ENCODE measurements at places on chromosomes 3 and 15. TPM values are rescaled to one million over a fixed set of nuclear protein-coding genes. Genes with fewer than 3 reads are reported as not detected.
A peak's percentile ranks its signal among the peaks of the same experiment; 100 is the strongest.

GRCh38 chr15:69610277-69610676, 157.7 kb downstream of the RPLP1 start:
- DNase-seq = no peak

DNA sequence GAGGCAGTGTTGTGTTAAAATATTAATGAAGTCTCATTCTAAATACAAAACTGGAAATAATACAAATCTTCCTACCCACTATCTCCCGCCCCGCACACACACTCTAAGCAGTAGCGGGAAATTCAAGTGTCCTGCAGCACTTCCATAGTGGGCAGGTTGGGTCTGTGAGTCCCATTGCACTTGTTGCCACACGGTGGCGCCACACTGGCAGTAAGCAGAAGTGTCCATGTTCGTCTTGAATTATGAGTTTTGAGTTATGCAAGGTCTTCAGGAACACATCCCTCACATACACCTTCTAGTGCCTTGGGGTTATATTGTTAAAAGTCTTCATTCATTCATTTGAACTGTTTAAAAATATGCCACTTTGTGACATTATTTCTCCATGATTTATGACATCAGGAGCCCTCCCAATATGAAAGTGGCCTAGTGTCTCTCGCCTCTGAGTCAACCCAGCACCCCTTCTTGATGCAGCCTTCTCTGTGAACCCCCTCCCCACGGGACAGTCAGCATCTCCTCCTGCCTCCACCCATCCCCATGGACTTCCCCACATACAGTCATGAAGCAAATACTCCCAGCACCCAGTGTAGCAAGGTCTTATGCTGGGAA, 17.6 kb upstream of the CCDC174 start:
- peak; percentile 76 for DNase-seq

- DNase-seq = no peak
Observed at GRCh38 chr15:89958107-89958805, 42.9 kb upstream of the ZNF710 start.

- no peak for DNase-seq
Observed at GRCh38 chr3:134666466-134666865, 15.6 kb upstream of the KY start.

DNA sequence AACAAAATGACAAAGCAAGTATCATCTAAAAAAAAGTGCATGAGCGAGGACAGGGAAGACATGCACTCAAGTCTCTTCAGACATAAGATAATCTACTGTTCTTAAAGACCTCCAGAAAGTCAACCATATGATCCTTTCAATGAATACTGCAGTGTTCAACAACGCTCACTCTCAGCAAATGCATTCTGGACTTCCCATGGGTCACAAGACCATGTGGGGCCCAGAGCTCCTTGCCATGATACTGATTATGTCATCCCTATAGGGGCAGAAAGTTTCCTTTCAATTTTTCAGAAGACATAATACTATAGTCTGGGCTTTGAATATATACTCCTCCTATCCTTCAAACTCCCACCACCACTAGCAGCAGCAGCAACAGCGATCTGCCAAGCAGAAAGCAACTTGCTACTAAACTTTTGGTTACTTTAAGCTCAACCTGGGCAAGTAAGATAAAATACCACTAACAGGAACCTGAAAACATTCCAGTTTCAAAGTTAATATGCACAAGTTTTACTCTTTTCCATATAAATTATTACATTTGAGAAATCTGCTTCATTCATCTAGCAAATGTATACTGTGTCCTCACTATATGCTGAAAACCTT, 143.5 kb downstream of the ADAM10 start:
- no peak for DNase-seq

- DNase-seq = no peak
Observed at GRCh38 chr3:114128231-114128630, 50.6 kb downstream of the DRD3 start.

DNA sequence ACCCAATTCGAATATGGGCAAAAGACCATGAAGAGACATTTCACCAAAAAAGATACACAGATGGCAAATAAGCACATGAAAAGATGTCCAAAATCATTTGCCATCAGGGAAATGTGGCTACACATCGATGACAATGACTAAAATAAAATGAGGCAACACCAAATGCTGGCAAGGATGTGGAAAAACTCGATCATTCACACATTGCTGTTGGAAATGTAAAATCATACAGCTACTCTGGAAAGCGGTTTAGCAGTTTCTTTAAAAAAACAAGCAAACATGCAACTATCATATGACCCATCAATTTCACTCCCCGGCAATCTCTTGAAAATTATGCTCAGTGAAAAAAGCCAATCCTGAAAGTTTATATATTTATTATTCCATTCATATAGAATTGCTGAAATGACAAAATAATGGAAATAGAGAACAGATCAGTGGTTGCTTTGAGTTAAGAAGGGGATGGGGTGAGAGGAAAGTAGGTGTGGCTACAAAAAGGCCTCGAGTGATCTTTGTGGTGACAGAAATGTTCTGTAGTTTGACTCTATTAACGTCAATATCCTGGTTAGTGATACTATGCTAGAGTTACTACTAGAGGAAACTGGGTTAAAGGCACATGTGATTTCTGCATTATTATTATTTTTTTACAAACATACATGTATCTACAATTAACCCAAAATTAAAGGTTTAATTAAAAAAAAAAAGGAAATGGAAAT, 45.0 kb downstream of the DLG1 start:
- DNase-seq = no peak

GRCh38 chr3:57164217-57164656, 916 bp downstream of the IL17RD start:
- DNase-seq = no peak

DNA sequence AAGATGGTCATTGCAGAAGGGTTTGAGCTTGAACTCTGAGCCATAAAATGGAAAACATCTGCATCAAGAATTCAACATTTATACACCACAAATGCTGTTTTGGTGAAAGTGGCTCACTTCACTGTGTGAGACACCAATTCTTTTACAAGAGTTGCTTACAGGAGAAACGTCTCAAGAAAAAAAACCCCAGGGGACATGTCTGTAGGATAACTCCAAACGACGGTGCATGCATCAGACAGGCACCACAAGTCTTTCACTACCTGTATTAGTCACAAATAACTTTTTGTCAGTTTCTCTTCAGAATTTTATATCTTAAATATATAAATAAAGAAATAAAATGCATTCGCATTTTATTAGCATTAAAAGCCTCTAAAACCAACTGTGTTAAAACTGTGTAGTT, 164.3 kb downstream of the EFHB start:
- DNase-seq = no peak

PCSK6 gene
- 2.2 TPM for total RNA-seq

USP19 gene
- 36.0 TPM for total RNA-seq

STRIT1 gene
- total RNA-seq = not detected

NEIL1 gene
- 11.2 TPM for total RNA-seq

PRTG gene
- total RNA-seq = 508 TPM
